ENCODE measurements at places on chromosomes 7 and 10. TPM values are rescaled to one million over a fixed set of nuclear protein-coding genes. Genes with fewer than 3 reads are reported as not detected.

- no peak for DNase-seq
These were observed 55.6 kb downstream of the GOLGA7B start for GRCh38 chr10:97905276-97905675.

DNA sequence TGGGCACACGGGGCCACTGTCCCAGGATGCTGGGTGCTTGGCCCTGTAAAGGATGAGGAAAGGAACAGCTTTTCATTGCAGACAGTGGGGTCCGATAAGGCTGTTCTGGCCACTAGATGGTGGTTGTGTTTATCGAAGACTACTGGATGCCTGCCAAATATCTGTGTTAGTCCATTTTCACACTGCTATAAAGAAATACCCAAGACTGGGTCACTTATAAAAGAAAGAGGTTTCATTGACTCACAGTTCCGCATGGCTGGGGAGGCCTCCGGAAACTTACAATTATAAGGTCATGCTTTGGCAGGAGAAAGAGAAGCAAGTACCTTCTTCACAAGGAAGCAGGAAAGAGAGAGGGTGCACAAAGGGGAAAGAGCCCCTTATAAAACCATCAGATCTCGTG lies 32.2 kb upstream of the GARS1 start:
- no peak for DNase-seq

GRCh38 chr7:91434836-91435235 lies 170.6 kb downstream of the FZD1 start:
- no peak for DNase-seq

DNA sequence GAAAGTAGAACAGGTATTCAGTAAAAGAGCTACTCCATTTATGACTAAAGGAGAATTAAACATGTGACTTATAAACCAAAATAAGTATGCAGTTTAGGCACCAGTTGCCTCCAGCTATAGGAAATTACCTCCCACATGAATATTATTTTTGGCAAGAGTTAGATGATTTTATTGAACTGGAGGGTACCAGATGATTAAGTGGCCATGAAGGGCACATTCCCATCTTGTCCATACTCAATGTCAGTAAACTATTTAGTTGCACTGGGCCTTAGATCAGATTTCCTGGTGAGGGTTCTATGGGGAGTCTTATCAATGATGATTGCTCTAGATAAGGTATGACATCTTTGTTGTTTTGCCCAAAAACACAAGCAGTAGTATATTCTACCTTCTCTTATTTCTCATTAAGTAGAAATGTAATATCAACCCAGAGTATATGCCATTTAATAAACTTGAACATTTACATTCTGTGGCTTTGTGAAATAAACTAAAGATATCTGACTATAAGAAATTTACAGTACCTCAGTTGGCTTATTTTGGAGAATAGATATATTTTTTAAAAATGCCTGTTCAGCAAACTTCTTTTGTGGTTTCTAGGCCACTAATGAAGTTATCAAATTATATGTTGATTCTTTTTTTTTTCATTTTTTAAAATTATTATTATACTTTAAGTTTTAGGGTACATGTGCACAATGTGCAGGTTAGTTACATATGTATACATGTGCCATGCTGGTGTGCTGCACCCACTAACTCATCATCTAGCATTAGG lies 145.3 kb downstream of the SEMA3A start:
- no peak for DNase-seq

- no peak for DNase-seq
These were observed at the start of gene SLIT1 for GRCh38 chr10:97185326-97186058. Gene SLIT1 (minus strand): TSS chr10:97185959. CDS start chr10:97185674, 285 bp downstream.

WEE2 gene
- total RNA-seq, result not detected

DNA sequence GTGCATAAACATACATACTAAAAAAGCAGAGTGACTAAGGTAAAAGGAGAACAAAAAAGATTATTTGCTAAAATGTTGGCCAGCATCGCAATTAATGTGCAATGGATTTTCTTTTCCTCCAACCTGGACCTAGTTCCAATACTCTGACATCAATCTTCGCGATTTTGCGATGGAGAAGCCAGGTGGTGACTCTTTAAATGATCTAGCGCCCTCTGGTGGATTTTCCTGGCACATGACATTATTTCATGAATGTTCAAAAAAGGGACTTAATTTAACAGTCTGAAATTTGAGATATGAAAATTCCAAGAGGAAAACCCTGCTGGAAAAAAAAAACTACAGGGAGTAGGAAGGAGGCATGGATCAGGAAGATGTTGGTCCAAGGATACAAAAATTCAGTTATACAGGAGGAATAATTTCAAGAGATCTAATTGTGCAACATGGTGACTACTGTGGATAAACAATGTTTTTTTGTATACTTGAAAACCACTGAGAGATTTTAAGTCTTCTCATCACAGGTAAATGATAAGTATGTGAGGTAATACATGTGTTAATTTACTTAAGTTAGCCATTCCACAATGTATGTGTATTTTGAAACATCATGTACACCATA lies 4.3 kb upstream of the KCNMA1 start:
- peak; percentile 50 for DNase-seq

GRCh38 chr7:103689255-103689654 lies 243.2 kb upstream of the SLC26A5 start:
- DNase-seq, result no peak

WIPF3 gene
- total RNA-seq, result 6.8 TPM

ANLN gene
- 1.5 TPM for total RNA-seq

GRCh38 chr10:123583639-123584418 lies 82.3 kb upstream of the GPR26 start:
- peak; percentile 81 for DNase-seq

- DNase-seq, result no peak
These were observed 58.6 kb downstream of the PDGFA start for GRCh38 chr7:461117-461452.

LAMB4 gene
- not detected for total RNA-seq

- no peak for DNase-seq
These were observed 137.4 kb downstream of the MDFIC start for GRCh38 chr7:115059321-115059720.

- no peak for DNase-seq
These were observed 426.6 kb downstream of the DNAJB6 start for GRCh38 chr7:157763279-157764000.

DNA sequence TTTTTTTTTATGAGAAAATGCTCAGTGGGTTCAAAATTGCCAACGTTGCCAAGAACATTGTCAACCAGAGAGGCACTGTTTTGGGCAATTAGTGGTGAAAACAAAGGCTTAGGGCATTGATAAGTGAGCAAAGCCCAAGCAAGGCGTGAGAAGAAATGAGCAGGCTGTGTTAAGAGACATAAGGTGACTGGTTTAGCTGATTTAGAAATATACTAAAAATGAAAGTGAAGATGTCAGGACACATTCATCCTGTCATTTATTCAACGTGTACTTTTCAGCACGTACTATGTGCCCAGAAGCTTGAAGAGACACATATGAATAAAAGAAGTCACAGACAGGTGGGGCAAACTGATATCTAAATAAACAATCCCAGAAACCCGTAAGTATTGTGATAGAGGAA lies 31.8 kb downstream of the AOAH start:
- no peak for DNase-seq

GRCh38 chr7:76238326-76238725 lies 36.6 kb downstream of the SRRM3 start:
- no peak for DNase-seq

GRCh38 chr10:119352042-119352441 lies 144.7 kb downstream of the GRK5 start:
- no peak for DNase-seq

ZNF485 gene
- total RNA-seq, result 2.1 TPM

DNA sequence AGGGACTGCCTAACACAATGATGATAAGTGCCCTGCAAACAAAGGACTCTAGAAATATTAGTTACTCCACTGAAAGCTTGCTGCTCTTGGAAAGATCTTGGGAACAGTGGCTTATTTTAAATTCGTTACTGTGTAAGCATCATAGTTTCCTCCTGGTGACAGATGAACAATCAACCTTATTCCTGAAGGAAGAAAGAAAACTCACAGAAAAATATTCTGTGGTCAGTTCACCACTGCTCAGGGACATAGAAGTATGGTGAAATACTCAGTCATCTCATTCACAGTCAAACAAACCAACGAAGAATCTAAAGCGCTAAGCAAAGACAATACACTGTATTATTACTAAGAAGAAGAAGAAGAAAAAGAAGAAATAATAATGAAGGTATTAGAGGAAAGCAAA lies 27.8 kb downstream of the MKX start:
- no peak for DNase-seq

LIPK gene
- total RNA-seq, result not detected

ADGRA1 gene
- 0.19 TPM for total RNA-seq

DNA sequence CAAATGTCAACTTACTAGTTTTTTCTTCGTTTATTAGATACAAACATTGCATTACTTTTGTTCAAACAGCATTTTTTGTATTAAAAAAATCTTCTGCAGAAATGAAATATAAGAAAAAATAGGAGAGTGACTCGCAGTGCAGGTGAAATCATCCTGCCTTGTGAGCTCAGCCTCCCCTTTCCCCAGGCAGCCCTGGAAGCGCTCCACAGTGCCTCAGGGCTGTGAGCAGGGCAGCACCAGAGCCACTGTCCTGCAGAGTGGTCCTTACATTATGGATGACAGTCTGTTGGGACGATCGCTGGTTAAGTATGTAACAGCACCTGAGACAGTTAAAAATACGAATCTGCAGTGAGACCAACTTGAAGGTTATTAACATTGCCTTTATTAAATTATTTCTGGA lies 695.4 kb upstream of the POM121L12 start:
- DNase-seq, result no peak

ASB10 gene
- 13.1 TPM for total RNA-seq

ZDHHC16 gene
- 16.2 TPM for total RNA-seq

CAV1 gene
- total RNA-seq, result 301 TPM

DNA sequence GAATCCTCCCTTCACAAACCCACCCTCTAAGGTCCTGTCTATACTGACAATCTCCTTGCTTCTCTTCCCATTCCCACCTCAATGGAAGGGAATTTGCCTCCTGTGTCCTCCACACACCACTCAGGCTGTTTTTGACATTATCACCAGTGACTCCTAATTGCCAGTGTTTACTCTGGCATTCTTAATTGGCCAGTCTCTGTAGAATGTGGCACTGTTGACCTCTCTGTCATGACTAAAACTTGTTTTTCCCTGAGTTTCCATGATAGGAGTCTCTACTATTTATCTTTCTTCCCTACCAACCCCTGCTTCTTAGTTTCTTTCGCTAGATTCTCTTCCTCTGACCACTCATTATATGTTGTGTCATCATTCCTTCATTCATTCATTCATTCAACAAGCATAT lies 12.1 kb downstream of the SLC16A12 start:
- no peak for DNase-seq

ANXA8L1 gene
- total RNA-seq, result not detected

GRCh38 chr7:138776166-138776833 lies 21.5 kb upstream of the TMEM213 start:
- no peak for DNase-seq

DNA sequence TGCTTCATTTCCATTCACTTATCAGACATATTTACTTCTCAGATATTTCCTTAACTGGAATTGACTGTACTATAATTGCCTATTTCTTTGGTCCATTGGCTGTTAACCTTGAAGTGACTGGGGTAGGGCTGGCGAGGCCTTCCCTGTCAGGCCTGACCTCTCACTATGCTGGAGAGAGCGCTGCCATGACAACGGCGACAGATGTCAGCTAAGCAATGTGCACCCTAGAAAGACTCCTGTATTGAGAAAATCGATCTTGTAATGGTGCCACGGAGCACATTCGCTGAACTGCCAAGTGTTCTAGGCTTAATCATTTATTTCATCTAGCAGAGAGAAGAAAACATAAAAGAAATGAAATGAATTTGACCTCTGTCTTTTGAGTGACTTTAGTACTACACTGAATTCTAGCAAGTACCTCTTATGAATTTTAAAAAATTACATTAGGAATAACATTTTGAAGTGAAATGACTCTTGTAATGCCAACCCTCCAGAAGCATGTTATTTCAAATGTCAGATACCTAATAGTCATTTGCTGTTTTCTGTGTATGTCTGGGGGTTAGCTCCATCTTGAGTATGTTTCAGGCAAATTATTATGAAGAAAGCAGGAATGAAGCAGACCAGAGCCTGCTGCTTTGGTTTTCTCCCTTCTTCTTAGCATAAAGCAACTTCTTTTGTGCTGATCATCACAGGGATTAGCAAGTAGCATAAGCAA lies 148.0 kb downstream of the SNX10 start:
- no peak for DNase-seq

GRCh38 chr7:129471402-129471827 lies 30.9 kb upstream of the SMKR1 start:
- DNase-seq, result no peak

DNA sequence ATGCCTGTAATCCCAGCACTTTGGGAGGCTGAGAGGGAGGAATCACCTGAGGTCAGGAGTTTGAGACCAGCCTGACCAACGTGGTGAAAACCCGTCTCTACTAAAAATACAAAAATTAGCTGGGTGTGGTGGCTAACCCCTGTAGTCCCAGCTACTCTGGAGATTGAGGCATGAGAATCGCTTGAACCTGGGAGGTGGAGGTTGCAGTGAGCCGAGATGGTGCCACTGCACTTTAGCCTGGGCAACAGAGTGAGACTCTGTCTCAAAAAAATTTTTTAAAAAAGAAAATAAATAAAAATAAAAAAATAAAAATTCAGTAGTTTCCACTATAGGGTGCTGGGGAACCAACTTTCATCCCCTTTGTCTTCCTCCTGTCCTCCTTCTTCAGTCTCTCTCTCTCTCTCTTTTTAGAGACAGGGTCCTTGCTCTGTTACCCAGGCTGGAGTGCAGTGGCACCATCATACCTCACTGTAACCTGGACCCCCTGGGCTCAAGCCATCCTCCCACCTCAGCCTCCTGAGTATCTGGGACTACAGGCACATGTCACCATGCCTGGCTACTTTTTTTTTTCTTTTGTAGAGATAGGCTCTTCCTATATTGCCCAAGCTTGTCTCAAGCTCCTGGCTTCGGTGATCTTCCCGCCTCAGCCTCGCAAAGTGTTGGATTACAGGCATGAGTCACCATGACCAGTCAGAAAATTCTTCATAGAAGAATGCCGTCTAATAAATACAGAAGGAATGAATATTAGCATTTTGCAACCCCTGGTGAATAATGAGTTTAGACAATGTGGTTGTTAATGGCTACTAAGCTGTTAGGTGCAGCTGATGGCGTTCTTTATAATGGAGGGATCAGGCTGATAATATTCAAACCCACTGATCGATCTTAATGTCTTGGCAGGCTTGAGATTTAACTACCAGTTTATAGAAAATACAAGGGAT lies 20.6 kb downstream of the RBM20 start:
- DNase-seq, result no peak

SPDYE17 gene
- not detected for total RNA-seq

GRCh38 chr7:137636376-137636775 lies 210.4 kb downstream of the DGKI start:
- DNase-seq, result no peak

DNA sequence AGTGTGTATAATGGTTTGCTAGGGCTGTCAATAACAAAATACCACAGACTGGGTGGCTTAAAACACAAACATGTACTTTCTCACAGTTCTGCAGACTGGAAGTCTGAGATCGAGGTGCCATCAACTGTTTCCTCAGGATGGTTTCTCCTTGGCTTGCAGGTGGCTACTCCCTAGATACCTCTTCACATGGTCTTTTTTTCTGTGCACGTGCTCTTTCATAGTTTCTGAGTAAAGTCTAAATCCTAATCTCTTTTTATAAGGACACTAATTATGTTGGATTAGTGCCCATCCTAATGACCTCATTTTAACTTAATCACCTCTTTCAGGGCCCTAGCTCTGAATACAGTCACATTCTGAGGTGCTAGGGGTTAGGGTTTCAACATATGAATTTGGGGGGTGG lies 65.9 kb downstream of the AMPH start:
- no peak for DNase-seq

All from heart left ventricle (tissue), 16 donors.